Activated naive CD4-positive, alpha-beta T cell treated with anti-CD3 and anti-CD28 coated beads for 36 hours (primary cell): ENCODE measurements at places on chromosomes 5 and 9. TPM values are rescaled to one million over a fixed set of nuclear protein-coding genes. Genes with fewer than 3 reads are reported as not detected.

Gene PCDHA9
- not detected for total RNA-seq

Gene SARDH
- total RNA-seq, result 7.7 TPM

Gene SCAMP1
- 10.3 TPM for total RNA-seq

DNA sequence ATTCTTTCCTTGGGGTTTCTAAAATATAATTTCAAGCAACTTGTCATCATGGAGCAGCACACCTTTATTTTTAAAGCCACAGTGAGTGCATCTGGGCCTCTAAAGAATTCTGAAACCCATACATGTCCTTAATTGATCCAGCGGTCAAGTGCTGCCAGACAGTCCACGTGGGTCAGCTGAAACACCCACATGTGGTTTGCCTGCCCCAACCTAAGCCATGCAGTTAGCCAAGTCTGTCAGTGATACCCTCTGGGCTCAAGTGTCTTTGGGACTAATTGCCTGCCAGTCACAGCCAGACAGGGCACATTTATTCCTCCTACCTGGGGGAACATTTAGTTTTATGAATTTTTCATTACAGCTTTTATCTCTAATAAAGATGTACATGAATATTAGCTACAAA, 291.4 kb upstream of the SLC30A5 start:
- no peak for DNase-seq

- DNase-seq, result no peak
Measured at GRCh38 chr9:130887494-130888144, 9.0 kb downstream of the QRFP start.

- peak; percentile 57 for DNase-seq
Measured at GRCh38 chr9:137454145-137454596, 5.0 kb downstream of the NSMF start.

GRCh38 chr5:174022384-174023095, 23.0 kb upstream of the NSG2 start:
- no peak for DNase-seq

GRCh38 chr5:78291687-78292086, 2.8 kb downstream of the AP3B1 start:
- DNase-seq, result no peak

DNA sequence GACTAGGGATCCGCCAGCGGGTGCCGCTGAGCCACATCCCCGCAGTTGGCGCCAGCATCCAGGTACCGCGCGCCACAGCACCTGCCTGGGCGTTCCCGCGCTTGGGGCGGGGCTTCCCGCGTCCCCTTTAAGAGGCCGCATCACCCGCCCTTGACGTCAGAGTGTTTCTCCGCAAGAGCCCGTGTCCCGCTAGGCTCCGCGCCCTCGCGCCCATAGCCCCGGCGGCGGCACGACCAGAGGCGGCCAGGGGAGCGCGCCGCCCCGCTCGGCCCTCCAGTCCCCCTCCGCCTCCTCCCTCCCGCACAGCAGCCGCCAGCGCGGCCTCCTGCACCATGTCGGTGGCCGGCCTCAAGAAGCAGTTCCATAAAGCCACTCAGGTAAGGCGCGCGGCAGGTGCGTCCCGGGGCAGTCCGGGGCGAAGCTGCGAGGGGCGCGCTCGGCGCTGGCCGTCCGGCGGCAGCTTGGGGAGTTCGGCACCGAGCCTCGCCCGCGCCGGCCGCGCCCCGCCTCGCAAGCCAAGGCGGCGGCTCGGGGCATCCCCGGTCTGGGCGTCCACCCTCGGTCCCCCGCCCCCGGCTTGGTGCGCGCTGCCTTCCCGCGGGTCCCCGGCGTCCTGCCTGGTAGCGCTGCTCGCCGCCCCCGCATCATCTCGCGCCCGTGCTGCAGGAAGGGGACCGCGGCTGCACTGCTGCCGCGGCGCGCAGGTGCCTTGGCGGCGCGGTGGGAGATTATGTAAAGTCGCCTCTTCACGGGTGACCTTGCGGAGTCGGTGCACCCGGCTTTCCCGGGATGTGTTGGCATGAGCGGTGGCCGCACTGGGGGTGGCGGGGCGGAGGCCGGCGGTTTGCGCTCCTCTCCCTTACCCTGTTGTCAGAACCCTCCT, at the start of gene SH3GL2:
Gene SH3GL2 (plus strand): TSS at position 156 of the 883 bp plus-strand sequence.
- peak; percentile 16 for DNase-seq

DNA sequence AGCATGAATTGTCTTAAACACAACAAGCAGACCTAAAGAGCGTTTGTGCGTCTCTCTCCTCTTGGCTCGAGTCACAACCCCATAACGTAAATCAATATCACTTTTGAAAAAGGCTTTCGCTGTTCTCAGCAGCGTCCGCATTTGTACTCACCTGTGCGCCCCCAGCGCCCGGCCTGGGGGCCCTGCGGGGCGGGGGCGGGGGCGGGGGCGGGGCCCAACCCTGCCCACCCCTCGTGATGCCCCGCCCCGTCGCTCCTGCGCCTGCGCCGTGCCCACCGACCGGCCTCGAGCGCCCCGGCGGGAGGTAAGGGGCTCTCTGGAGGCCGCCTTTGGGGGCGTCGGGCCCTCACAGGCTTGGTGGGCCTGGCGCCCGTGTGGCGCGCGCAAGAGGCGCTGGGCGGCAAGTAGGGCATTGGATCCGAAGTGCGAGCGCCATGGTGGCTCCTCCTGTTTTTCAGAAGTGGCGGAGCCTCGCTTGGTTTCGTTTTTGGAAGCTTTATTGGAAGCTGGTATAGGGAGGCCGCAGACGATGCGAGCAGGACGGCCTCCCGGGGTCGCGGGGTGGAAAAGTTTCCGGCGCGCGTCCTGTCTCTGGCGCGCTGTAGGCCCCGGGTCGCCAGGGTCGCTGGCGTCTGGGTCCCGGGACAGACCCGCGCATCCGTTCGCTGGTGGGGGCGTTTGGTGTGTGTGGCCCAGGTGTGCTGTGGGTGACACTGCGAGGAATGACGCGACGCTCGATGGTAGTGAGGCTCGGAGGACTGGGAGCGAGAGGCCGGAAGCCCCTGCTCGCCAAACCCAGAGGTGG, at the start of gene STX17:
Gene STX17 (plus strand): TSS at position 252 of the 805 bp plus-strand sequence. CDS start 8,586 bp downstream, outside the sequence.
- DNase-seq, result peak; percentile 75

DNA sequence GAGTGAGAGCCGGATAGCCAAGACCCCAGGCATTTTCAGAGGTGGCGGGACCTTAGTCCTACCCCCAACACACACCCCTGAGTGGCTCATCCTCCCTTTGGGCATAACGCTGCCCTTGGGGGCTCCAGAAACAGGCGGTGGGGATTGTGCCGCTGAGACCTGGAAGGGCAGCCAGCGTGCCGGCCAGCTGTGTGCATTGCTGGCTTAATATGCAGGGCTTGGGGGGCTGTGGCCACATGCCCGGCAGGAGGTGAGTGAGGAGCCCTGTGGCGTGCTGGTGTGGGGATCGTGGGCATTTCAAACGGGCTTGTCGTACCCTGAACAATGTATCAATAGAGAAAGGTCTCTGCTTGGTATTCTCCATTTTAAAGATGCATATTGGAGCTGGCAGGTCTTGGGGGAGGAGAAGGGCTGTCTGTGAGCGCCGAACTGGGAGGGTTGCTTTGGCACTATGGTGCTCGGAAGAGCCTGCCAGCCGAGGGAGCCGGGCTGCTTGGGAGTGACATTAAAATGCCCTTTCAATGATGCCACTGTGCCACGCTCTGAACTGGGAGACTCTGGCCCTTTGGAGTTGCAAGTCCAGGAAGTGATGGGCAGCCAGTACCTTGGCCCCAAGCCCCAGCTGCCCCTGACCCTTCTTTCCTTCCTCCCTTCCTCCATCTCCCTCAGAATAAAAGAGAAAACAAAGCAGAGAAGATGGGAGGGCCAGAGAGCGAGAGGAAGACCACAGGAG, 11.2 kb upstream of the OLFM1 start:
- no peak for DNase-seq

GRCh38 chr5:9062873-9063272, 483.0 kb downstream of the SEMA5A start:
- no peak for DNase-seq

DNA sequence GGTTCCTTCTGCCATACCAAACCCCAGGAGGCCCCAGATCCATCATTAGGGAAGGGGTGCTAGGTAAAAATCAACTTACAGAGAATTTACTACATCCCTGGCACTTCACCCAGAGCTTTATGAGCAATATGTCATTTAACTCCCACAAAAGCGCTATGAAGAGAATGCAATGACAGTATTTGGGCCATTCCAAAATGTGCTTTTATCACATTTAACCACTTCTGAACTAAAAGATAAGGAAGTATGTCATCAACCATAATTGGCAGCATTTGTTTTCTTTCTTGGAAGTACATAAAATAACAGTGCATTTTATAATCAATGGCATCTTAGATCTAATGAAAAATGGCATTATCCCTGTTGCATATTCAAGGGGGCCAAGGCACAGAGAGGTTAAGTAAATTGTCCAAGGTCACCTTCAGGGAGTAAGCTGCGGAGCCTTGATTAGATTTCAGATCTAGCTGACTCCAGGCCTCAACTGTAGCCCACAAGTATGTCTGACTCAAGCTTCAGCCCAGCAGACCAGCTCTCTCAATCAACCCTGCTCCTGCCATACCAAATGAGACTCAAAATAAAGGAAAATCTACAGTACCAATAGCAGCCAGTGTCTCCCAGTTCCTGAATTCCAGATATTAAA, 16.5 kb downstream of the SH3TC2 start:
- DNase-seq, result no peak

DNA sequence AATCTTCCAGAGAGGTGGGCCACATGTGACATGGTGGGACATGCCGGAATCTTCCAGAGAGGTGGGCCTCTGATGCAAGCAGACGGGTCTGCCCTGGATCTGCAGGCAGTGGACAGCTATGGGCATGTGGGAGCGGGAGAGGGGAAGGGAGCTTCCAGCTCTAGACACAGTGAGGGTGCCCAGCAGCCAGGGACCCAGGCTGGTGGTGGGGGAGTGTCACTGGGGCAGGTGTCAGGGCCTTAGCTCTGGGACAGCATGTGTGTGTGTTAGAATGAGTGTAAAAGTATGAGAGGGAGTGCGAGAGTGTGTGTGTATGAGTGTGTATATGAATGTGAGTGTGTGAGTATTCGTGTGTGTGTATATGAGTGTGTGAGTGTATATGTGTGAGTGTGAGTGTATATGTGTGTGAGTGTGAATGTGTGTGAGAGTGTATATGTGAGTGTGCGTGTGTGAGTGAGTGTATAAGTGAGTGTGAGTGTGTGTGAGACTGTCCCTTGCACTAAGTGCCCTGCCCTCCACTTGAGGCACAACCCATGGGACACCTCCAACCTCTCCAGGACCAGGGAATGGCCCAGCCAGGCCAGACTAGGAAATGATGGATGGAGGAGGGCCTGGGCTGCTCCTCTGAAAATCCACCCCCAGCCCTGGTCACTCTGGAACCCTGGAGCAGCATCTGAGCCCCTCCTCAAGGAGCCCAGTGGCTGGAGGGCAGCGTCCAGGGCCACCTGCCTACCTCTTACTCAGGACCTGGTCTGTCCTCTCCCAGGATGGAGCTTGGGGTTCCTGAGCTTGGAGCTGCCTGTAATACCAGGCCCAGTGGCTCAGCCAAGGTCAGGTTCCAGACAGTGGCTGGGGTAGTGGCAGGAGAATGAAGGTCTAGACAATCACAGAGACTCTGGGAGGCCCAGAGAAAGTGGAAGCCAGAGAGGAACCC, 122.2 kb downstream of the C9orf50 start:
- no peak for DNase-seq

DNA sequence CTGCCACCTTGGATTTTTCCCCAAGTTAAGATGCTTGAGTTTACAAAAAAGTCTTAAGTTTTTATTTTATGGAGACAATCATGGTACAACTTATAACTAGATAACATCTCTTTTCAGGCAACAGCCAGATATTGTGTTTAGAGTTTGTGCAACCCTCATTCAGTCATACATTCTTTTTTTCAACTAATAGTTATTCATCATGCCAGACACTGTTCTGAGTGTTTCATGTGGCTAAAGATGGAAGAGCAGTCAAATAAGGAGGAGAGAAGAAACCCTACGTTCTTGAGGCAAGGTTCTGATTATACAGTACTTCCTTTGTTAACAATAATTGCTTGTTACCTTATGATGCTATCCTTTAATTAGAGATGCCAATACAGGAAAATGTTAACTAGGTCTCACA, 42.1 kb upstream of the ZNF462 start:
- no peak for DNase-seq

DNA sequence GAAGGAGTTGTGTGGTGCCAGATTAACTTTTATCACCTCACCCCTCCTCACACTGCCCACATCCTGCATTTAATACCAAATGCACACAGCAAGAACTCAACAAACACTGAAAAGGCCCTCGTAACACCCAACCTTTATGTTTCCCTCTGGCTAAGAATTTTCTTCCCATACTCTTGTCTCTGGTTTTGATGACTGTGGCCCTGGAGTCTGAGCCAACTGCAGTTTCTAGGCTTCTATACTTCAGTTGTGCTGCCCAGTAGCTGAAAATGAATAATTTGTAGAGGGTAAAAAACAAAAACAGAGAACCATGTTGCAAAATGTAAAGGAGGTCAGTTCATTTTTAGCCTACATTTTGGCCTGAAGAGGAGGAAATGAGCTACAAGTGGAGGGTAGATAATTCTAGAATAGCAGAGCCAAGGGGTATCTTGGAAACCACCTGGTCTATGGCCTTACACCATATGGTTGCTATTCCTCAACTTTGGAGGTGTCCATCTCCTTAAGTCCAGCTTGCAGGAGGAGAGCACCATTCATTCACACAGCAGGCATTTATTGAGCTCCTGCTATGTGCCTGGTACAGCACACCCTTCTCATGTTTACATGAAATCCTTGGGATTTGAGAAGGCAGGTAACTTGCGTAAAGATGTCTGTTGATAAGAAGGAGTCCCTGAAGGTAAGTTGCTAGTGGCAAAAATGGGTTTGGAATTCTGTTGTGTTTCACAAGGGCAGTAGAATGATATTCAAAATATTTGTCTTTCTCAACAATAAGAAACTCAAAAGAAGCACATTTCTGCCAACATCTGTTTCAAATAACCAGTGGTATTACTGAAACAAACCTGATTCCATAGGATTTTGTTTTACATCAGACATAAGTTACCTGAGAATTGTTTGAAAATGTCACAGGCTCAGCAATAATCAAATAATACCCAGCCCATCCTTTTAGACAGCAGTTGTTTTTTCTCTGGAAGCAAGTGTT, 83.8 kb upstream of the TNFAIP8 start:
- DNase-seq, result peak; percentile 39

GRCh38 chr5:116528519-116529234, 45.9 kb downstream of the SEMA6A start:
- no peak for DNase-seq

- no peak for DNase-seq
Measured at GRCh38 chr5:125696762-125697161, 726.4 kb upstream of the GRAMD2B start.

GRCh38 chr9:20382460-20383071, 239.7 kb downstream of the MLLT3 start:
- DNase-seq, result no peak
